Muscle of leg (tissue), 16 donors: ENCODE measurements at places on chromosomes 4 and X.

- no peak for DNase-seq
Measured at GRCh38 chrX:97328853-97329390, 445.2 kb downstream of the RPA4 start.

DNA sequence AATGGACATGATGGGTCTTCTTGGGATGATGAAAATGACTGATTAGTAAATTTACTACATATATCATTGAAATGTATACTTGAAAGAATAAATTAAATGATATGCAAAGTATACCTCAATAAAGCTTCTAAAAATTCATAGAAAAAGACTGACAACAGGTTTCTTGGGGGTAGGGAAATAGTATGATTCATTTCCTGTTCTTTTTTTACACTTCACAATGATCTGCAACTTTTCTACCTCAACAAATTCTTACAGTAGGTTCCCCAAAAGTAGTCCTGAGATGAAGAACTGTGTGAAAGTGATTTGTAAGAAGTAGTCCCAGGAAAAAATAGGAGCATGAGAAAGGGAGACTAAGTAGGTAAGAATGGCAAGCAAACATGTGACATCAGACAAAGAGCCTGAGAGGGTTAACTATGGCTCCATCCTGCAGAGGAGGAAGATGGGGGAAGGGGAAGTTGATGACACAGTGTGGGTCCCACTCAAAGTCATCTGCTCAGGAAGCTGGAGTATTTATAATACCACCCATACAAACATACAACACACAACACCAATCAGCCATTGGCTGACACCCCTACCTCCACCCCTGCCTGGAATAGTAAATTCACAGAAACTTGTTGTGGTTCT, 73.9 kb downstream of the ARHGAP6 start:
- no peak for DNase-seq

GRCh38 chrX:153688911-153689590, 1.3 kb downstream of the SLC6A8 start:
- DNase-seq = peak; percentile 35

GRCh38 chrX:140337263-140337662, 167.6 kb downstream of the SOX3 start:
- DNase-seq = no peak

GRCh38 chr4:8662776-8663175, 70.2 kb downstream of the CPZ start:
- DNase-seq = no peak

- DNase-seq = no peak
Measured at GRCh38 chr4:2352729-2353221, 65.7 kb downstream of the ZFYVE28 start.

DNA sequence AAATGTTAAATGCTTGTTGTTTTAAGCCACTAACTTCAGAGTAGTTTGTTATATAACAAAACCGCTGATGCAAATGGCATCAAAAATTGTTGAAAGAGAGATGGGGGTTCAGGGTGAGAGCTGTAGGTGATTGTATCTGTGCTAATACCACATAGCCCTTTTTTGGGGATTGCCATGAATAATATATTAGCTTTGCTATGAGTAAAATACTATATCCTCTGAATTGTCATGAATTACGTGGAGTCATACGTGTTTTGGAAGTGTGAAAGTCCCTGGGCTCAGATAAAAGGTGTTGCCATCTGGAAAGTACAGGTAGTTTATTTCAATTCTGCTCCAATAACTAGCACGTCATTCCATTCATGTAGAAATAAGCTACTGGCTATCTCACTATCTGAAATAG, 30.6 kb downstream of the DYNLT3 start:
- DNase-seq = no peak
